ENCODE measurements at places on chromosomes 3 and 15.

DNA sequence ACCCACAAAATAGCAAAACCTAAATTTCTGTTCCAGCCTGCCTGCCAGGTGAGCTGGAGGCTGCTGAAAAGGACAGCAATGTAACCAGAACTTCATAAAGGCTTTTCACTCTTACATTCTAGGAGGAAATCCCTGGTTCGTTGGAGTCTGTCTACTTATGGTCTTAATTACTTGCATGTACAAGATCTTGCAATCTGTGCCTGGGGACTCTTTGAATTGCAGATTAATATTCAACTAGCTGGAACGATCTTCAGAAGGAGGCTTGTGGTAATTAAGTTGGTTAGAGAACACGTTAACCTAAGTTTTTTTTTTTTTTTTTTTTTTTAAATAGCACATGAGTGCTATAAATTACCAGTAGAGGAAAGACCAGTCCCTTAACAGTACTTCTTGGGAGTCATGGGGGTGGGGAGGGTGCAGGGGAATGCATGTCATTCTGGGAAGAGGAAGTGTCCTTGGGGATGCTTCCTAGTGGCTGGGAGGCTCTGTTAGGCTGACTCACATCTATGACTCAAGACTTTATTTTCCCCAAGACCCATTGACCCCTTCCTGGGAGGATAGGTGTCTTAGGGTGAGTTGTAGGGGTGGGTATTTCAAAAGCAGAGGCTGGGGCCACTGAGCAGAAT, 139.8 kb downstream of the RAB11A start:
- DNase-seq: no peak

DNA sequence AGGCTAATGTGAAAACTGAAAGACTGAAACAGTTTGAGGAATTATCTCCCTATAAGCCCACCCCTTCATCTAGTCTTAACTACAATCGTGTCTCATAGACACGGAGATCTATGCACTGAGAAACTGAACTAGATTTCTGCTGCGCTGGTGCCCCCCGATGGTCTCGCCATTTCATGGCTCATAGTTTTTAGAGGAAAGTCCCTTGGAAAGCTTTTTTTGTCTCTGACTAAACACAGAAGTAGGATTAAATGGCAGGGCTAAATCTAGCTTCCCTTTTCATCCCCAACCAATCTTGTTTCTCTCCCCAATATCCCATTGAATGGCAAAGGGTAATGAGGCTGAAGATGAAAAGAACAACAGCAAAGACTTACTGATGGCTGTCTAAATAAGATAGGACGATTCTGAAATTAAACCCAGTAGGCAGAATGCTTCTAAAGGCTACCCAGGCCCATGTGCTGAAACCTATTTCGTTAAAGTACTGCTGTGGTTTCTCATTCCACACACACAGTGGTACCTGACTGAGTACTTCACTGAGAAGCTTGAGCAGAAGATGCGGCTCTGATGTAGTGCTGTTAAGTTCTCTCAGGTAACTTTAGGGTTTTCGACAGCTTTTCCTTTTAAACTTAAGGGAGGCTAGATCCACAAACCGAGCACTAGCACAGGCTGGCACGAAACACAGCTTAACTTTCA, 142.7 kb downstream of the GADL1 start:
- peak; percentile 14 for DNase-seq

DNA sequence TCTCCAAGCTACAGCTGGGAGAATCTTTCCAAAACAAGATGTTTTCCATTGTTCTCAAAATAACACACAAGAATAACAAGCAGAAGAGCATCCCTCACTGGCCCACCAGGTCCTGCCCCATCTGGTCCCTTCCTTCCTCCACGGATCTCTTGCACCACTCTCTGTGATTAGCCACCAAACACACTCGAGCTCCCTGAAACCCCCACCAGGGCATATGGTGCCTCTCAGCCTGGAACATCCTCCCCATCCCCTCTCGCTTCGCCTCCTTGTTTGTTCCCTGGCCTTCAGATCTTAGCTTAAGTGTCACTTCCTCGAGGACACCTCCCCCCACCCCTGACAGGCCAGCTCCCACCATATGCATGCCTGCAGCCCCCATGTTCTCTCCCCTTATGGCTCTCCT, 496.6 kb upstream of the PROK2 start:
- no peak for DNase-seq

GRCh38 chr3:138112362-138112761, 3.0 kb downstream of the DZIP1L start:
- no peak for DNase-seq

- no peak for DNase-seq
These were observed 2.7 kb downstream of the PRKCD start for GRCh38 chr3:53163444-53164387.

DNA sequence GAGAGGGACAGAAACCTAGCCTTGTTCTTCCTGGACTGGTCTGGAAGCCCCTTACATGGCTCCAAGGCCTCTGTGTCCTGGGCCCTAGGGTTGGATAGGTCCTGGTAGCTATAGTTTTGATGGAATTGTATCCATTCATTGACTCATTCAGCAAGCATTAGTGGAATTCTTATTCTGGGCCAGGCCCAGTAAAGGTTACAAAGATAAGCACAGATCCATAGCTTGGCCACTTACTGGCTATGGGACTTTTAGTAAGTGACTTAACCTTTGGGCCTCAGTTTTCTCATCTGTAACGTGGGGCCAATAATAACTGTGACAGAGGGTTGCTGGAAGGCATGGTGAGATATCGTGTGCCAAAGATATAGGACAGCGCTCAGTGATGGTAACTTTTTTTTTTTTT, 13.6 kb upstream of the DAG1 start:
- DNase-seq: no peak

- no peak for DNase-seq
These were observed 230.3 kb downstream of the SCAPER start for GRCh38 chr15:76674883-76675282.

DNA sequence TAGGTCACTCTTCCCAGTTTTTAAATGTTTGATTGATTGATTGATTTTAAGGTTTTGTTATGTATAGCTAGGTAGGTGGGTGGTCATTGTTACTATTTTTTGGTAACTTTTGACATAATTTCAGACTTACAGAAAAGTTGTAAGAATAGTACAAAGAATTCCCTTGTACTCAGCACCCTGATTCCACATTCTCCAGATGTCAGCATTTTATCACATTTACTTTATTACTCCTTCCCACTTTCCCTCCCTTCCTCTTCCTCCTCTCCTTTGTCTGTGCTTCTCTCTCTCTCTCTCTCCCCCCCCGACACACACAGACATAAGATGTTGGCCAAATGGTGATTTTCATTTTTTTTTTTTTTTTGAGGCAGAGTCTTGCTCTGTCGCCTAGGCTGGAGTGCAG, 14.8 kb downstream of the IDH3A start:
- DNase-seq: no peak

- no peak for DNase-seq
These were observed 8.8 kb upstream of the TXNRD3 start for GRCh38 chr3:126663750-126664149.

- no peak for DNase-seq
These were observed 91.2 kb downstream of the TLE3 start for GRCh38 chr15:70006259-70007147.

- DNase-seq: no peak
These were observed 26.1 kb upstream of the TM4SF4 start for GRCh38 chr3:149448331-149448831.

GRCh38 chr3:186108106-186108940, 566 bp downstream of the ETV5 start:
- peak; percentile 81 for DNase-seq

GRCh38 chr3:140822401-140823047, 119.1 kb upstream of the SLC25A36 start:
- DNase-seq: no peak

- DNase-seq: no peak
These were observed 105.1 kb upstream of the ETV5 start for GRCh38 chr3:186213946-186214345.

- peak; percentile 10 for DNase-seq
These were observed 54.7 kb downstream of the FAM98B start for GRCh38 chr15:38508647-38509046.

GRCh38 chr3:128232376-128233178, 79.3 kb downstream of the EEFSEC start:
- DNase-seq: no peak

DNA sequence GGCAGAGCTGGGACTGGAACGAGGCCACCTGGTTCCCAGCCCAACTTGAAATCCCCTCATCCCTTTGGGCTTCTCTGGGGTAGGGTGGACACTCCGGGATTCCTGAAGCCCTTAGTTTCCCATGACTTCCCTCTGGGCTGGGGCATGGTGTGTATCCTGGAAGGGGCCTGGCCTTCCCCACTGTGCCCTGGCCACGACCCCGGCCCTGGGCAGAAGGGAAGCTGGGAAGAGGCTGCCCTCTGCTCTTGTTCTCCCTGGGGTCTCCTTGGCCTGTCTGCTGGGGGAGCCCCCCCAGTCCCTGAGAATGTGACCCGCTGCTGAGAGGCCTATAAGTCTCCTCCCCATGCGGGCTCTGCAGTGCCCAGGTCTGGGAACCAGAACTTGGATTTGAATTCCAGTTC, 104.9 kb downstream of the LINGO1 start:
- no peak for DNase-seq

- no peak for DNase-seq
These were observed 101.9 kb upstream of the THBS1 start for GRCh38 chr15:39478996-39479395.

GRCh38 chr3:58222161-58222724, 11.5 kb upstream of the DNASE1L3 start:
- DNase-seq: no peak

GRCh38 chr3:50331364-50331907, 3.4 kb upstream of the TUSC2 start:
- no peak for DNase-seq

GRCh38 chr3:183664913-183665381, 29.5 kb downstream of the KLHL24 start:
- no peak for DNase-seq

- DNase-seq: no peak
These were observed 8.7 kb upstream of the PTX3 start for GRCh38 chr3:157427901-157428300.

GRCh38 chr15:89003865-89004725, 84.2 kb upstream of the ABHD2 start:
- peak; percentile 45 for DNase-seq

DNA sequence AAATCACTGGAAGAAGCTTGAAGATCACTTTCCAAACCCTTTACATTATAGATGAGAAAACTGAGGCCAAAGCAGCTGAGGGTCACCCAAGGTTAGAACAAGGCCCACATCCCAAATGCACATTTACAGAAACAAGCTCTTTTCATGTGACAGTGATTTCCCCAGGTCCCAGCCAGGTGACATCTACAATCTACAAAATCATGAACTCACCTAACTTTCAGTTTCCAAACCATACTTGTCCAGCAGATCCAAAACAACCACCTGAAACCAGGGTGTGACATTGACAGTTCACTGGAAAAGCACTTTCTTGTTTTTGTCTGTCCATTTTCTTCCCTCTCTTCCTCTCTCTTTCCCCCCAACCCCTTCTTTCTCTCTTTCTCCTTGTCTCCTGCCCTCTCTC, 132.2 kb upstream of the PRICKLE2 start:
- no peak for DNase-seq

DNA sequence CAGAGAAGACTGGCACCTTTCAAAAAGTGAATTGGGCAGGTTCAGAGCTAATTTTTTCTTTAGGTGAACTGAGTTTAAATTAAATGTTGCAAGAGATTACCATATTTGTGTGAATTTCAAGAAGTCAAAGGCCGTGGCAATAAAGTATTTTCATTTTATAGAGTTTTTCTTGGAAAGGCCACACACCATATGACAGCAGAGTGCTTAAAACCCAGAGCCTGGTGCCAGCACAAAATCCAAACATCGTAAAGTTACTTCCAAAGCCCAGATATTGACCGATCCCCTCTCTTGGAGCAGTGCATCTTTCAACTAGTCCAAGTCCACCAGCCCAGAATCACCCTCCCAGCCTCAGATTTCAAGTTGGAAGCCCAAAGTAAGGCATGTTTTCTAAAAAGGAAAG, 164.5 kb downstream of the VGLL4 start:
- no peak for DNase-seq

DNA sequence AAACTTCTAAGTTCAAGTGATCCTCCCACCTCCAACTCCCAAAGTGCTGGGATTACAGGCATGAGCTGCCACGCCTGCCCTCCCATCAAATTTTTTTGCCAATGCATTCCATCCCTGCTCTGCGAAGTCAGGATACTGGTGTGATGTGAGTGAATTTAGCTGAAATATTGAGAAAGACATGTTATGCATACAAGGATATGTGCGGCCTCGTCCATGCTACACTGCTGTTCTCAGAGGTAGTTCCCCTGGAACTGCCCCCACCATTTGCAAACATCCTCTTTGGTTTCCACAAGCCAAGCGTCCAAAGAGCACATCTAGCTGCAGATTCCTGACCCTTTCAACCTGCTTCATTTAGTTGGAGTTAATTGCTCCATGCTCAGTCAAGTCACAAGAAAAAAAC, 36.5 kb upstream of the BCL2A1 start:
- DNase-seq: no peak

DNA sequence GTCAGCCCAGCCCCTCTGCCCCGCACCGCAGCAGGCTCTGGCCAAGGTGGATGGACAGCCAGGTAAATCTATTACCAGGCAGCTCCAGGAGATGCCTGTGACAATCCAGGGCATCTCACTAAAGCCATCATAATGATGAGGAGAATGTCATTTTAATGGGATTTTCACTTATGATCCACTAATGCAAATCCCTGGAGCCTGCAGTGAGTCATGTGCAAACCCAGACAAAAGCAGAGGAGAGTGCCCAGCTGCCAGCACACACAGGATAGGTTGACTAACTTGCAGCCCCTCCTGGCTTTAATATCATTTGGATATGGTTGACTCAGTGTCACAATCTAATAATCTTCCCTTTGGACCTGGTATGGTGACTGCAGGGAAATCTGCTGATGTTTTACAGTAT, 206.9 kb upstream of the TRIM42 start:
- no peak for DNase-seq

DNA sequence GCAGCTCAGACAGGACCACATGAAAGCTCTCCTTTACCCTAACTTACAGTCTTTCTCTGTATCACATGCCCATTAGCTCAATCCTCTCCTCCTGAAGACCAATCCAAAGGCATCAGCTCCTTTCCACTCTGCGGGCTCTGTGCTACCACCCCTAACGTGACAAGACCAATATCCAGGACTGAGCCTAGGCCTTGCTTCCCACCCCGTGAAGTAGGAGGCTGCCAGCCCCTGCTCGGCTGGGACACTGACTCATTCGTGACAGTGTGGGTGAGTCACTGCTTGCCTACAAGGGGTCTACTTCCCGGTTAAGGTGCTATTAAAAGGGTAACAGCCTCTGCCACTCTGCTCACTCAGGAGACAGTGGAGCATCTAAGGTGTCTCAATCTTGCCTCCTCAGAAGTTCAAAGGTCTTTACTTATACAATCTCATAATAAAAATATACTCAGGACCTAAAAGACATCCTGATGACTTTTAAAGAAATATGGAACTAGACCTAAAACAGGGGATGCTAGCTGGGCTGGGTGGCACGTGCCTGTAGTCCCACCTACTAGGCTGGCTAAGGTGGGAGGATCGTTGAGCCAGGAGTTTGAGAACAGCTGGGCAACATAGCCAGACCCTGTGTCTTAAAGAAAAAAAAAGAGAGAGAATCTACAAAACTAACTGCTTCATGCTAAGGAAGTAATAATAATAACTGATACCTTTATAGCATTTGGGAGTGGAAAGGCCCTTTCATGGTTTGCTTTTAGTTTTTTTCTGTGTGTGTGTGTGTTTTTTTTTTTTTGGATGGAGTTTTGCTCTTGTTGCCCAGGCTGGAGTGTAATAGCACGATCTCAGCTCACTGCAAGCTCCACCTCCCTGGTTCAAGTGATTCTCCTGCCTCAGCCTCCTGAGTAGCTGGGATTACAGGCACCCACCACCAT, 55.0 kb downstream of the TMEM44 start:
- no peak for DNase-seq
